ENCODE measurements at places on chromosomes 4 and X.

- DNase-seq, result peak; percentile 97
Measured at GRCh38 chr4:48269861-48270522, 354 bp upstream of the TEC start.

- DNase-seq, result no peak
Measured at GRCh38 chrX:152968193-152968592, 25.7 kb downstream of the PNMA5 start.

DNA sequence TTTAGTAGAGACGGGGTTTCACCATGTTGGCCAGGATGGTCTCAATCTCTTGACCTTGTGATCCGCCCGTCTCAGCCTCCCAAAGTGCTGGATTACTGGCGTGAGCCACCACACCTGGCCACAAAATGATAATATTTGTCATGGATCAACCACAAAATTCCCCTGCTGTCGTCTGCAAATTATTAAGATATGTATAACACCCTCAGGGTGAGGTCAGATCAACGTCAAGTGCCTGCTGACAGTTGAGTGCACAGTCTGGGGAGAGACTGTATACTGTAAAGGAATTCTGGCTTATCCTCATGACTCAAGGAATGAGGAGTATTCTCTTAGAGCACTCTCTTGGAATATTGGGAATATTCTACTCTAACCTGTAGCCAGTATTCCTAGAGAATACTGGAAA, 11.2 kb downstream of the EPGN start:
- no peak for DNase-seq

DNA sequence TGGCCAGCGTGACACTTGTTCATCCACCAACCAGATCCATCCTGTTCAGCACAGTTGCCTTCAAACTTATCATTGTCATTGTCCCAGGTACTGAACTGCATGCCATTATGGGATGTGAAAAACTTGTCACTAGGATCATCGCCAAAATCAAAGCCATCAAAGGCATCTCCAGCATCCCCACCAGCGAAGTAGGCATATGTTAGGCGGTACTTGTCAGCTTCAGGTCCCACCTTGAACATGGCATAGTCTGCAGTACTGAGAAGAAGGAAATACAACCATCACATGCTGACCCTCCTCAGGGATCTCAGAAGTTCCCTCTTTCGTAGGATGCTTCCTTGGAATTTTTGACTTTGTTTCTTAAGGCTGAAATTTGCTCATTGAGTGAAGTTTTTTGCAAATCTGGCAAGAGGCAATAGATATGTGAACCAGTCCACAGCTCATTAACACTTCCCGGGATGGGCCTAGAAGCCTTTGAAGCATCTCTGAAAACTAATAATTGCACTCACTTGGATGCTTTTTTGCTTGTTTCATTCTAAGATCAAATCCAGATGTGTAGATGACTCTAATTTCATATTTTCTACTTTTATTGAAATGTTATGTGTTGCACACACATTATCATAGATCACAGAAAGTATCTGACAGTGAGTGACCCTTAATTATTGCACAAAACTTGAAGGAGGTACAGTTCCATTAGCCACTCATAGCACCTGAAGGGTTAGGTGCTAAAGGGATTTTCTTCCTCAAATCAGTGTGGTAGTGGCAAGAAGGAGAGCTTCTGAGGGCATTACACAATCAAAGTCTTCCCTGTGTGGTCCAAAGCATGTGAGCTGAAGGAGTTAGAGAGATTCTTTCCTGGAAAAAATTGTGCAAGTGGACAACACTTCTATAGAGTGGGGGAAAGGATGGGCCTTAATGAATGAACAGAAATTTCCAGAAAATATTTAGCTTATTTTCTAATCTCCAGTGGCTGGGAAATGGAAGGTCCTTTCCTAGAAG, 5.4 kb downstream of the FGG start:
- DNase-seq, result no peak

GRCh38 chr4:159103384-159103990, 608 bp downstream of the RAPGEF2 start:
- peak; percentile 46 for DNase-seq

GRCh38 chr4:173647902-173648301, 117.9 kb upstream of the HAND2 start:
- DNase-seq, result no peak

GRCh38 chr4:150986085-150986484, 29.0 kb downstream of the LRBA start:
- peak; percentile 61 for DNase-seq

- DNase-seq, result no peak
Measured at GRCh38 chr4:87910795-87911194, 64.7 kb upstream of the SPP1 start.

- no peak for DNase-seq
Measured at GRCh38 chrX:48934581-48935300, 15.9 kb upstream of the PIM2 start.

DNA sequence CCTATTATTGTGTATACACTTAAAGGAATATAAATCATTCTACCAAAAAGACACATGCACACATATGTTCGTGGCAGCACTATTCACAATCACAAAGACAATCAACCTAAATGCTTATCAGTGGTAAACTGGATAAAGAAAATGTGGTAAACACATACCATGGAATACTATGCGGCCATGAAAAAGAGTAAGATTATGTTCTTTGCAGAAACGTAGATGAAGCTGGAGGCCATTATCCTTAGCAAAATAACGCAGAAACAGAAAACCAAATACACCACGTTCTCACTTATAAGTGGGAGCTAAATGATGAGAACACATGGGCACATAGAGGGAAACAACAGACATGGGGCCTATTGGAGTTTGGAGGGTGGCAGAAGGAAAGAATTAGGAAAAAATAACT, 593.2 kb downstream of the DMD start:
- no peak for DNase-seq

- no peak for DNase-seq
Measured at GRCh38 chr4:1170976-1171310, 1.4 kb downstream of the SPON2 start.

GRCh38 chrX:153494061-153494460, 719 bp upstream of the BGN start:
- no peak for DNase-seq

GRCh38 chr4:47696823-47697222, 141.0 kb downstream of the CORIN start:
- DNase-seq, result no peak

- no peak for DNase-seq
Measured at GRCh38 chr4:158193171-158193749, 17.0 kb upstream of the TMEM144 start.

DNA sequence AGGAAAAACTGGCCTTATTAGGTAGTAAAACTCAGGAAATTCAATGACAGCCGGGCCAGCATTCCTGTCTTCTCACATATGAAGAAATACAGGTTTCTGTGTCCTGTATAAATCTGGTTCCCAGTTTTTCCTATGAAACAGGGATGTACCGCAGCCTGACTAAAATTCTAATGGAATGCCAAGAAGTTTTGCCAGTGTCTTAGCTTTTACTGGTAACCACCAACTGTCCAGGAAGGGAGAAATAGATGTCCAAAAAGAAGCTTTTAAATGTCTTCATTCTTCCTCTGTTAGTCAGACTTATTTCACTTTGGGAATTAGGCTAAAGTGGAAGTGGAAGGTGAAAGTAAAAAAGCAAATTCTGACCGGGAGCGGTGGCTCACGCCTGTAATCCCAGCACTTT, 108.0 kb upstream of the TBL1X start:
- no peak for DNase-seq

DNA sequence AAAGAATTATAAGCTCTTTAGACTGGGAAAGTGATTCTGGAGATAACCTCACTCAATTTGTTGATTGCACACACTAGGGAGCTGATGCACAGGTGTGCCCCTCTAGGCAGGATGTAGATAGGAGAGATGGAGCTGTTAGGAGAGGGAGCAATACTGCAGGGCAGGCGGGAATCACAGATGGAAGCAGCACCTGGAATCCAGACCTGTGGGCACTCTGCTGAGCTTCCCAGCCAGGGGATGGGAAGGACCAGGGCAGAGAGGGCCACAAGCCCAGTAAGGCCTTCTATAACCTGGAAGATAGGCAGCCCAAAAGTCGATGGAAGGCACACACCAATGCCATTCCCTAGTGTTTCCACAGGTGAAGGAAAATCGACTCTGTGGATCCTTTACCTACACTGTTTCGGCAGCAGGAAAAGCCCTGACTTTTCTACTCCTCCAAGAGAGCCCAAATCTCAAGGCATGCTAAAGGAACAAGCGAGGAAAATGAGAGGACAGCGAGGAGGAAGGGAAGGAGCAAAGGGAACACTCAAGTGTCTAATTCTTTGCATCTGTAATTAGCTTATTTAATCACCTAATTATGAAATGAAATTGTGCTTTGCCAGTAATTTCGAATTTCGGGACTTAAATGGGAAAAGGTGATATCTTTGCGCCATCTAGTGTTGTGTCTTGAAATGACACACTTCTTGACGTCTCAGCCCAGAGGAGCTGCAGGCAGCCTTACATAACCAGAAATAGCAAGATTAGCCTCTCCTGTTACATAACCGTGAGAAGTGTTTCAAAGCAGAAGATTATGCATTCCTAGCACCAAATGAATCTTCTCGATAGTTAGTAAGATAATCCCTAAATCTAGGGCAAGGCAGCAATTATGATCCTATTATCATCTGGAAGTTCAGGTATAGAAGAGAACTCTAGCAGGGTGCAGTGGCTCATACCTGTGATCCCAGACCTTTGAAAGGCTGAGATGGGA, 31.0 kb upstream of the TLR3 start:
- DNase-seq, result peak; percentile 12

DNA sequence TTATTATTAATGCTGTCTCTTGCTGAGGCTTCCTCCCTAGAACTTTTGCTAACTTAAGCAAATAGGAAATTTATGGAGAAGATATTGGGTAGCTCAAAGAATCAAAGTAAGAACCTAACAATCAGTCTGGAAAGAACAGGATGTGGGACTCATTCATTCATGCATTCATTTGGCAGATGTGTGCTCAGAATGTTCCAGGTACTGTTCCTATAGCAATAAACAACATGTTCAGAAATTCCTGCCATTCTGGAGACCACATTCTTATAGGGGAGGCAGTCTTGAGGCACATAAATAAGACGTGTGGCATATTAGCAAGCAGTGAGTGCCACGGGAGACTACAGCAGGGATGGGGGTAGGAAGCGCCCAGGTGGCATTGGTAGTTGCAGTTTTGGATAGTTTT, 5.0 kb downstream of the GRK4 start:
- no peak for DNase-seq

GRCh38 chrX:24395775-24396174, 35.3 kb downstream of the SUPT20HL1 start:
- DNase-seq, result no peak

DNA sequence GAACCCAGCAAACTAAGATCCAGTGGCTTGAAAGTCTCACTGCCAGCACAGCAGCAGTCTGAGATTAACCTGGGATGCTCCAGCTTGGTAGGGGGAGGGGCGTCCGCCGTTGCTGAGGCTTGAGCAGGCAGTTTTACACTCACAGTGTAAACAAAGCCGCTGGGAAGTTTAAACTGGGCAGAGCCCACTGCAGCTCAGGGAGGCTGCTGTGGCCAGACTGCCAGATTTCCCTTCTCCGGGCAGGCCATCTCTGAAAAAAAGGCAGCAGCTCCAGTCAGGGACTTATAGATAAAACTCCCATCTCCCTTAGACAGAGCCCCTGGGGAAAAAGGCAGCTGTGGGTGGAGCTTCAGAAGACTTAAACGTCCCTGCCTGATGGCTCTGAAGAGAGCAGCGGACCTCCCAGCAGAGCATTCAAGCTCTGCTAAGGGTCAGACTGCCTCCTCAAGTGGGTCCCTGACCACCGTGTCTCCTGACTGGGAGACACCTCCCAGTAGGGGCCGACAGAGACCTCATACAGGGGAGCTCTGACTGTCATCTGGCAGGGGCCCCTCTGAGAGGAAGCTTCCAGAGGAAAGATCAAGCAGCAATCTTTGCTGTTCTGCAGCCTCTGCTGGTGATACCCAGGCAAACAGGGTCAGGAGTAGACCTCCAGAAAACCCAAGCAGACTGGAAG, 45.1 kb upstream of the CDX4 start:
- DNase-seq, result no peak

DNA sequence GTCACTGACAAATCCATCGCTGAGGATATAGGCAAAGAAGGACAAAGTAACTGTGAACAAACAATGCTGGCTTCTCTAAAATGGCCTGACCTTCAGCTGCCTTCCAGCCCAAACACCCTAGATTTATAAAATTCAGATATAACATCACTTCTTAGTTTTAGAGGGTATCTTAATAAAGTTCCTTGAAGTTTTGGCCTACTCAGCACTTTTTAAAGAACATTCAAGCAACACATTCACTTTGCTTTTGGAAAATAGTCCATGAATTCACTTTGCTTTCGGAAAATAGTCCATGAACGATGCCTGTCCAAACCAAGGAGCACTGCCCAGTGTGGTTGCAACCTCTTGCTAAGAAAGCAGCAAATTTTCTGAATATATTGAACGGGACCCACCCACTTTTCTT, 55.0 kb upstream of the TFDP3 start:
- no peak for DNase-seq

DNA sequence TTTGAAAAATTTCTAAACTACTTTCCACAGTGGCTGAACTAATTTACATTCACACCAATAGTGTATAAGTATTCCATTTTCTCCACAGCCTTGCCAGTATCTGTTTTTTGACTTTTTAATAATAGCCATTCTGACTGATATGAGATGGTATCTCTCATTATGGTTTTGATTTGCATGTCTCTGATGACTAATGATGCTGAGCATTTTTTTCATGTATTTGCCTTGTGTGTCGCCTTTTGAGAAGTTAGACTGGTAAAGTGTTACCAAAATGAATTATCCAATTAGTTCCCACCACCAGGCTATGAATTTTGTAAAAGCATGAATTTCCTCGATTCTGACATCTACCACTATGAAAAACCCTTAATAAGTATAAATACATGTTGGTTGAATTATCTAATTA, 242.2 kb upstream of the GK2 start:
- no peak for DNase-seq

GRCh38 chr4:141782205-141782604, 145.8 kb downstream of the IL15 start:
- no peak for DNase-seq

DNA sequence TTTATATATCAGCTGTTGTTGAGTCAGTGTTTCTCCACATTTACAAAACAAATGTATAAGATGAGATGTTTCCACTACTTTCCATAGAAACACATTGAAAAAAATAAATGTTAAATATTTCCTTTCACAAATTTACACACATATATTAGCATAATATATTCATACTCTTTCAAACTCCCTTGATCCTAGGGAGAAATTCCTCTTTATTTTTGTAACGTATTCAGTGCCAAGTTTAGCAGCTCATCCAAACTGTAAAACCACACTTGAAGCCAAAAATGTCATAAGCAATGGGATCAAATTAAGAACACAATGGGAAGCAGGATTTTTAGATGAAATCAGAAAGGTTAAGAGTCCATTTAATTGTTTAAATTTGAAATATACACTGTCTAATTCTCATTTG, 381.1 kb upstream of the MAD2L1 start:
- DNase-seq, result no peak

DNA sequence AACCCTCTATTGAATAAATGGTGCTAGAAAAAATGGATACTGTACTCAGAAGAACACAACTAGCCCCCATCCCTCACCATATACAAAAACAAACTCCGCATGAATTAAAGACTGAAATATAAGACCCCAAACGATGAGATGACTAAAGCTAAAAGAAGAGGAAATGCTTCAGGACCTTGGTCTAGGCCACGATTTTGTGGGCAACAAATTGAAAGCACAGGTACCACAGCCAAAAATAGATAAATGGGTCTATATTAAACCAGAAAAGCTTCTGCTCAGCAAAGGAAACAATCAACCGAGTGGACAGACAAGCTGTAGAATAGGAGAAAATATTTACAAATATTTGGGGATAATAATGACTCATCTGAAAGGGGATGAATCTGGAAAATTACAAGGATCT, 86.4 kb upstream of the DHRSX start:
- DNase-seq, result no peak

All from activated CD4-positive, alpha-beta T cell treated with anti-CD3 and anti-CD28 coated beads, Interleukin-2, amount 50 U/mL, for 48 hours (primary cell).